Activated CD4-positive, CD25-positive, alpha-beta regulatory T cell treated with anti-CD3 and anti-CD28 coated beads, Interleukin-2, amount 50 U/mL, for 24 hours (primary cell): ENCODE measurements at places on chromosomes 6 and 20.

DNA sequence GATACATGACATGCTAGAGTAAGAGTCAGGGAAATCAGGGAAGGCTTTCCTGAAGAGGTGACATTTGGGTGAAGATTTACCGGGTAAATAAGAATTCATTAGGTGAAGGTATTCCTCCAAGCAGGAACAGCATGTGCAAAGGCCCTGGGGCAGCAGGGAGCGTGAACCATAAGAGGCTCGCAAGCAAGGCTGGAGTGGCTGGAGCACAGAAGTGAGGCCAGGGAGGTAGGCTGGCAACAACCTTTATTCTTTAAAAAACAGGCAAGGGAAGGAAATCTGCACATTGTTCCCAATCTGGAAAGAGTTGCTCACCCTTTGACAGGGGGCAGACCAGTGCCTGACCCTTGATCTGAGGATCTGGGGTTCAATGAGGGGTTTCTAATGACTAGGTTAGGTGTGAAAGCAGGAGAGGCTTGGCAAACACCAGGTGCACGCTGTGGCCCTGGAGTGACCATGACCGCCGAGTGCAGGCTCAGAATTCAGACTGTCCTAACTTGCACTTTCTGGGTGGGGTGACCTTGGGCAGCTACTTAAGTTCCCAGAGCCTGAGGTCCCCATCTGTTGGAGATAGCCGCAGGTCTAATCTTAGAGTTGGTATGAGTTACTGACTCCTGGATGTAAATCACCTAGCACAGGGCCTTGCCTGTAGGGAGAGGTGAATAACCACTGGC is 1.9 kb downstream of the KIAA1755 start:
- no peak for ATAC-seq

- no peak for ATAC-seq
Measured at GRCh38 chr6:1481286-1481685, 91.9 kb downstream of the FOXF2 start.

DNA sequence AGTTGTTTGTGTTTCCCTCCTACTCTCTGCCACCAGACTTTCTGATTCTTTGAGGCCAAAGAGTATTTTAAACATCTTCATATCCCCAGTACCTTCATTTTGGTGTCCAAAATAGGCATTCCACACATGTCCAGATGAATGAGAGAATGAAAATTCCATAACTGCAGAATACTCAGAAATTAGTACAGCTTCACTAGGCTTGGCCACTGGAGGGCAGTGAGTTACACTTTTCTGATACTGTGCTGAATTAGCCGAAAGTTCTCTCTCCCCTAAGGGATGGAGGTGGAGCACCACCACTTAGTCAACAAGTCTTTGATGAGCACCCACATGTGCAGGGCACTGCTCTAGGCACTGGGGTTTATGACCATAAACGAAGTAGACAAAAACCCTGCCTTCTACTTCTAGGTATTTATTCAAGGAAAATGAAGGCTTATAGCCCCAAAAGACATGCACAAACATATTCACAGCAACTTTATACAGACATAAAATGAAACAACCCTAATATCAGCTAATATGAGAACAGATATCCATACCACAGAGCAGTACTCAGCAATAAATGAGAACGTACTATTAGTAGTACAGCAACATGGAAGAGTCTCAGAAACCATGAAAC is 46.1 kb upstream of the TMEM217 start:
- ATAC-seq = peak; percentile 35

GRCh38 chr6:123715006-123715863 is 78.5 kb upstream of the TRDN start:
- no peak for ATAC-seq
